Stimulated activated CD4-positive, alpha-beta T cell treated with anti-CD3 and anti-CD28 coated beads, Interleukin-1b, Interleukin-23, amount 100 ng/mL, for 4 hours (primary cell): ENCODE measurements at places on chromosomes 7 and 10.
A peak's percentile ranks its signal among the peaks of the same experiment; 100 is the strongest.

DNA sequence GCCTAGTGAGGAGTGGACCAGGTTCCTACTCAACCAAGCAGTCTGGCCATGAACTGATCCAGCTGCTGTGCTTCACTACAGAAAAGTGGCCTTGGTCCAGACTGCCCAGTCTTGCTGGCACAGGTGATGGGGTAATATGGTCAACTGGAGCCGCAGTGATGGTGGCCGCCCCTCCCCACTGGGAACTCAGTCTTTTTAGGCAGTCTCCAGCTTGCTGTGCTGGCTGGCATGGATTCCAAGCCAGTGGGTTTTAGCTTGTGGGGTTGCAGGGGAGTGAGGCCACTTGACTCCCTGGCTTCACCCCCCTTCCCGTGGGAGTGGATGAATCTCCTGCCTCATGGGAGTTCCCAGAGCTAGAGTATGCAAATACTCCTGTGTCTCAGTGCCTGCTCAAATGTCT is 52.7 kb upstream of the CDK6 start:
- DNase-seq, result no peak

DNA sequence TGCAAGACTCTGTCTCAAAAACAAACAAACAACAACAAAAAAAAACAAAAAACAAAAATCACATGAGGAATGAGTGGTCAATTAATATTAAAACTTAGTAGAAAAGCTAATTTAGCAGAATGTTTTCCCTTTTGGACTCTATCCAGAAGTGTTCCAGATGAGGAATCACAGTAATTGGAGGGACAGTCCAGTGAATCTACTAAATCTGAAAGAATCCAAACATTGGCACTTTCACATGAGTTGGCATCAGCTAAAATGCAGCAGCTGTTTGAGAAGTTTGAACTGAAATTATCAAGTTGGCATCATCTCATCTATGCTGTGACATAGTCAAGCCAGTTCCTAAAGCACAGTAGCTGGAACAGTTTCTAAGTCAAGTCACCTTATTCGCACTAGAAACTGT is 367.8 kb downstream of the PPP1R3A start:
- DNase-seq, result no peak

DNA sequence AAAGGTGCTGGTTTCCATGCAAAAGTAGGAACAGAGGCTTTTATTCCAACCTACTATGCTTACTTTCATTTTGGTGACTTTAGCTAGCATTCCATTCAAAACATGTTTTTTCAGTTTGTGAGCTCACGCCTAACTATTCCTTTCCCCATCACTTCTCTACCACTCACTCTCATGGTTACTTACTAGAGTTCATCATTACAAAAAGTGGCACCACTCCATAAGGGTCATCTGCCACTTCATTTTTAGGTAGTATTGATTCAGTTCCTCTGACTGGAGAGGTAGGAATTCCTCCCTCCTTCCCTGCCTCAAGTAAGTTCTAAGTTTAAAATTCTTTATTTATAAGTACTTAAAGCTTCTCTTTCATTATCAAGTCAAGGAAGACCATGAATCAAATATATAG is 543.1 kb downstream of the HTR7 start:
- no peak for DNase-seq

GRCh38 chr10:76302961-76303630 is 871.7 kb downstream of the LRMDA start:
- no peak for DNase-seq

GRCh38 chr10:99828464-99828863 is 46.0 kb downstream of the ABCC2 start:
- DNase-seq, result no peak

GRCh38 chr10:104906112-104906511 is 265.0 kb downstream of the SORCS3 start:
- no peak for DNase-seq

GRCh38 chr10:118369641-118370205 is 27.6 kb upstream of the FAM204A start:
- DNase-seq, result no peak

DNA sequence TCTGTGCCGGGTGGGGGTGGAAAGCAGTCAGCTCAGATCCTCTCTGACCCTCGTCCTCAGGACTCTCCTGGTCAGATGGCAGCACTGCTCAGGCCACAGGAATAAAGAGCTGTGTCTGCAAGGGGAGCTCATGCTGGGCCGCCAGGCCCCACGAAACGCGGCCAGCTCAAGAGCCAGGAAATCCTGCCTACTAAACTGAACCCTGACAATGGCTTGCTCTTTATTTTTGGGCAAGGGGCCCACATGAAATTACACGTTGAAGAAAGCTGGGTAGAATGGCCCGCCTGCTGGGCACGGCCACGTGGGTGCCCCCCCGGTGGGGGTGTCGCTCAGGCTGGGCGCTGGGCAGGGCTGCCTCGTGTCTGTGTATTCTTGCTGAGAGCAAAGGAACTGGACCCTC is 103.0 kb downstream of the ITIH5 start:
- no peak for DNase-seq

DNA sequence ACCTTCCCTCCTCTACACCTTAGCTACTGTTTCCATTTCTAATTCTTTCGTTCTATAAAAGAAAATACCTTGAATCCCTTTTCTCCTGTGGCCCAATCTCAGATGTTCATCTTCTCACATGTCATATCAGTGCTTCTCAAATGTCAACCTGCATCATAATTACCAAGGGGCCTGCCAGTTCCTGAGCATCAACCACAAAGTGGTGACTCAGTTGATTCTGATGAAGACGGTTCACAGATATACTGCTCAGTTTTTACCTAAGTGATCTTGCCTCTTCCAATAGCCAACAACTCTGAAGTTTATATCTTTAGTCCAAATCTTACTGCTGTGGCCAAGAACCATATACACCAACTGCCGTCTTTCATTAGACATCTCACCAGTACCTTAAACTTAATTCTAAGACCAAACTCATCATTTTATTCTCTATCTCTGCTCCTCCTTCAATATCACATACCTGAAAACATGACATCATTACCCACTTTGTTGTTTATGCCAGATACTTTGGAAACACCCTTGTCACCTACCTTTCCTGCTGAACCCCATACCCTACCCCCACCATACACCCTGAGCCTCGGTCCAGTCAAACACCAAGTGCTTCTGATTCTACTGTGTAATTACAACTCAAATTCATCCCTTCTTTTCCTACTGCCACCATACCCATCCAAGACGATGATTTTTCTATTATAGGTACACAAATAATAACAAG is 115.5 kb downstream of the LMBR1 start:
- no peak for DNase-seq

GRCh38 chr10:58404001-58404400 is 18.8 kb downstream of the TFAM start:
- DNase-seq, result no peak

DNA sequence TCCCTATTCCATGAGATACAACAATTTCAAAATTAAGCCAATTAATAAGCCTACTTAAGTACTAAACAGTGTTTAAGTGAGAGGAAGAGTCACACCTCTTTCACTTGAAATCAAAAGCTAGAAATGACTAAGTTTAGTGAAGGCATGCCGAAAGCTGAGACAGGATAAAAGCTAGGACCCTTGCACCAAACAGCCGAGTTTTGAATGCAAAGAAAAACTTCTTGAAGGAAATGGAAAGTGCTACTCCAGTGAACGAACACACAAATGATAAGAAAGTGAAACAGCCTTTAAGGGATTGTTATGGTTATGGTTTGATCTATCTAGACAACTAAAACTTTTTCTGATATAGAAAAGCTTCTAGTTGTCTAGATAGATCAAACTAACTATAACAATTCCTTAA is 135.4 kb upstream of the KMT2E start:
- no peak for DNase-seq

GRCh38 chr10:70493660-70494234 is 15.2 kb downstream of the PALD1 start:
- no peak for DNase-seq

GRCh38 chr10:5545778-5546710 is 21.3 kb downstream of the CALML3 start:
- DNase-seq, result no peak

GRCh38 chr10:77898323-77899079 is 28.1 kb downstream of the DLG5 start:
- DNase-seq, result no peak

- DNase-seq, result peak; percentile 38
These were observed 33.8 kb downstream of the SPAG6 start for GRCh38 chr10:22379059-22379458.

DNA sequence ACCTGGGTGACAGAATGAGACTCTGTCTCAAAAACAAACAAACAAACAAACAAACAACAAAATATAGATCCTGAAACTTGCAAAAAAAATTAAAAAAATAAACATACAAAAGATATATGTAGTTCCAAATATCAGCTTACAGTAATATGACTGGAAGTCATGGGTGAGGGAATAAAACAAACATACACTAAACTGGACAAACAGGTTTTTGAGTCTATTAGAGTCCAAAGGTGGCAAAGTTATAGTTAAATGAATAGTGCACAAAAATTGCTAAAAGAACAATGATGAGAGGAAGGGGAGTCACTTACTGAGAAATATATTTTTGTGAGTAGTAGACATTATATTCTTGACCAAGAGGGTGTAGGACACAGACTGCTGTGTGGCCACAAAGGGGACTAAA is 16.7 kb upstream of the RSBN1L start:
- no peak for DNase-seq

DNA sequence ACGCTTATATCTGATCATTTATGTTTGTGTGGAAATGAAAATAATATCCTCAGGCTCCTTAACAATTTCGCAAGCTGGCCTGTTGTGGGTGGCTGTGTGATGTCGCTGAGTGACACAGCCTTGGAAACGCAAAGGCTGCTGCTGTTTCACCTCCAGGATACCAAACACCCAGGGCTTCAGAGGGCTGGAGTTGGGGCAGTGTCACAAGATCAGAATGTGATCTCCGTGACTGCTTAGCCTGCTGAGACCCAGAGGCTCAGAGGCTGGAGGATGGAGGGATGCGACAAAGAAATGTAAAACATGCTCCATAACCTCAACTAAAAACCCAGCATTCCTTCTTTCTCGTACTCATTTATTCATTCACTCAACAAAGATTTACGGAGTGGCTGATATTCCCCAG is 37.2 kb upstream of the BMPER start:
- DNase-seq, result no peak

DNA sequence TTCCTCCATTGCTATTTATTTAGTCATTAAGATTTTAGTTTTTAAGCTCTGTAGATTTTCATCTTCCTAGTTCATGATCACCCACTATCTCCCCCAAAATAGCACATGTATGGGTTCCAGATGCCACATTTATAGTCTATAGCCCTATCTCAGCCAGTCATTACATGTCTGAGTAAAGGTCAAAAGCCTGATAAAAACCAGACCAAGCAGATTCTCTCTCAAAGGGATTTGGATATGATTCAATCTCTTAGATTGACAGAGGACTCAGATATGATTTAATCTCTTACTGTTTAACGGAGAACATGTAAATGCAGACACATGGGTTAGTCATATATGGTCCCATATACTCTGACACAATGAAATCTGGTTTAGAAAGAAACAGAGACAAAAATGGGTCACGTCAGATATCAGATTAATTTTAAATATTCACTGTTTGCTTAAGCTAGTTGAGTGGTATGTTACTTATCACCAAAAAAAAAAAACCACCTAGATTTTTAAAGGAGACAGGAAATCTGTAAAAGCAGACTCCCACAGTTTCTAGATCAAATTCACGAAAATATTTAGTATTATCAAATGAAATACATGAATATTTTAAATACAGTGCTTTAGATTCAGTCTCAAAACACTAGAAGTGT is 107.0 kb upstream of the LRRN3 start:
- no peak for DNase-seq
